Suprapubic skin (tissue), 4 donors: ENCODE measurements at places on chromosomes 3 and 15.

DNA sequence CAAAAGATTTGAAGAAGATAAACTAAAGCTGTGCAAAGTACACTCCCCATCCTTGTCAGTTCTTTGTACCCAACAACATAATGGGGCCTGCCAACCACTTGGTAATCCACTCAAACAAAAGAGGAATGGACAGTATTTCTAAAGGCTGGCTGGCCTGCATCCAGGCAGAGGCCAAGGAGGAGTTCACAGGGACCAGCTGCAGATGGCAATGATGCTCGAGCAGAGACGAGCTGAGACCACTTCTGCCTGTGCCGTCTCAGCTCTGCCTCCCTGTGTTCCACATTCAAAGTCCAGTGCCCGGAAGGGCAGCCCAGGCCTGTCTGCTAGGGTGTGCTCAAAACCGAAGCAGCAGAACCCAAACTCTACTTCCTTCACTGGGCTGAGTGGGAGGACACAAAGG lies 14.3 kb downstream of the CXCR6 start:
- no peak for DNase-seq

GRCh38 chr15:39574427-39574826 lies 6.5 kb upstream of the THBS1 start:
- no peak for DNase-seq

GRCh38 chr15:31230630-31231485 lies 95.8 kb upstream of the KLF13 start:
- DNase-seq: no peak

DNA sequence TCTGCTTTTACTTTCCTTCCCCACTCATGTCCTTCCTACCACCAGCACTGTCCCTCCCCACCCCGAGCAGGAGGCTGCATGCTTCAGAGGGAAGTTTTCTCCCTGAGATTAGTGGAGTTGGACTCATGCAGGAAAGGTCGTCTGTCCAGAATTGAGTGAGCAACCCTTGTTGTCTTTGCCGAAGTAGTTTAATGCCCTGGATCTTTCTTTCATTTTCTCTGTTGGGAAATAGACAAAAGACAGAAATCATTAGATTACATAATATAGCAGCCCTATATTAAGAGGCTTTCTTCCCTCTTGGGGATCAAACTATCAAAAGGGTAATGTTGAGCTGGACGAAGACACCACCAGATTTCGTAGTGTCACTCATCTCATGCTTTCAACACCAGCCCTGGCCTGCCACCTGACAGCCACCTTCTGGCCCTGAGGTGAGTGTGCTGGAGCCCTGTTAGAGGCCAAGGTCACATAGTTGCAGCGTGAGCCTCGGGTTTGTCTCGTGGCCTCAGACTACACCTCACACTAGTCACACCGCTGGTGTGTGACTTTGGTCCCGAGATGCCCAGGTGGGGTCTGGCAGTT lies 231.0 kb downstream of the ITPR1 start:
- DNase-seq: no peak

- no peak for DNase-seq
Observed at GRCh38 chr3:104178680-104179079, 1188.0 kb upstream of the ALCAM start.
